ENCODE measurements at places on chromosomes 1 and 21. TPM values are rescaled to one million over a fixed set of nuclear protein-coding genes. Genes with fewer than 3 reads are reported as not detected.

Gene FCRL4
- total RNA-seq, result not detected

Gene OR14K1
- 0.11 TPM for total RNA-seq

Gene OR10K1
- not detected for total RNA-seq

Gene GNG12
- total RNA-seq, result 274 TPM

Gene PROX1
- total RNA-seq, result 125 TPM

Gene ICOSLG
- 0.43 TPM for total RNA-seq

Gene NUAK2
- total RNA-seq, result 1.5 TPM

Gene GPR37L1
- total RNA-seq, result not detected

Gene TMEM269
- total RNA-seq, result under 0.01 TPM

Gene TSPAN1
- total RNA-seq, result 0.33 TPM

Gene PTGFR
- total RNA-seq, result 0.09 TPM

Gene MAP7D1
- 38.0 TPM for total RNA-seq

Gene POLR3C
- 22.4 TPM for total RNA-seq

Gene PPFIA4
- 0.11 TPM for total RNA-seq

Gene LYPD8
- not detected for total RNA-seq

Gene NFYC
- total RNA-seq, result 17.5 TPM

Gene SPRR1A
- total RNA-seq, result not detected

Measured in dermis lymphatic vessel endothelial cell (primary cell).